ENCODE measurements at places on chromosomes 6 and 20.

GRCh38 chr6:13398421-13398994 is 70.2 kb upstream of the TBC1D7 start:
- no peak for DNase-seq

- DNase-seq: no peak
Observed at GRCh38 chr20:32638848-32639247, 34.9 kb downstream of the C20orf203 start.

- DNase-seq: no peak
Observed at GRCh38 chr6:34120953-34121675, 24.8 kb downstream of the GRM4 start.

- no peak for DNase-seq
Observed at GRCh38 chr6:161976553-161976952, 702.7 kb upstream of the AGPAT4 start.

DNA sequence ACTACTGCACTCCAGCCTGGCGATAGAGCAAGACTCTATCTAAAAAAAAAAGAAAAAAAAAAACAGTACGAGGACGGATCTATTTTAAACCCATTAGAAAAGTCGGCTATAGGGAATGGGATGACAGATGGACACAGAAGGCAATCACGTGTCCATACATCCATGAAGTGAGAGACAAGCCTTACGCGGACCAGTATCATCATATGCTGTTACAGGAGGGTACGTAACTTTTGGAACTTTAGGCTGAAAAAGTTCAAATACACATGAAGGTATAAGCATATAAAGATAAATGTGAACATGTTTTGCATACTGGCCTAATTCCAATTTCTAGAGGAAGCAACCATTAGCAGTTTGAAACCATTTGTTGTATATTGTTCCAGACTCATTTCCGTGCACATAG is 109.8 kb upstream of the EXOC2 start:
- no peak for DNase-seq

GRCh38 chr6:49662231-49662891 is 25.7 kb upstream of the RHAG start:
- DNase-seq: no peak

DNA sequence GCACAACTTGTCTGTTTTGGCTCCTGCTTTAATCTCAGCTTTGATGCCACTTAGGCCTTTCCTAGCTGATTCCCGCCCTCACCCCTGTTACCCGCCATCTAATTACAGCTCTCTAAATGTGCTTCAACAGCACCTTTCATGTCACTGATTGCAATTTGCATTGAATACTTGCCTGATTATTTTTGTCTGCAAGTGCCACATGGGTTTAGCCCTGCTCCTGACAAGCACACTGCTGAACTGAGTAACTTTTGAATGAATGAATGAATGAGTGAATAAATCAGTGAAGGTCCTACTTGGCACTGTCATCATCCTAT is 591 bp upstream of the DCBLD1 start:
- DNase-seq: no peak

DNA sequence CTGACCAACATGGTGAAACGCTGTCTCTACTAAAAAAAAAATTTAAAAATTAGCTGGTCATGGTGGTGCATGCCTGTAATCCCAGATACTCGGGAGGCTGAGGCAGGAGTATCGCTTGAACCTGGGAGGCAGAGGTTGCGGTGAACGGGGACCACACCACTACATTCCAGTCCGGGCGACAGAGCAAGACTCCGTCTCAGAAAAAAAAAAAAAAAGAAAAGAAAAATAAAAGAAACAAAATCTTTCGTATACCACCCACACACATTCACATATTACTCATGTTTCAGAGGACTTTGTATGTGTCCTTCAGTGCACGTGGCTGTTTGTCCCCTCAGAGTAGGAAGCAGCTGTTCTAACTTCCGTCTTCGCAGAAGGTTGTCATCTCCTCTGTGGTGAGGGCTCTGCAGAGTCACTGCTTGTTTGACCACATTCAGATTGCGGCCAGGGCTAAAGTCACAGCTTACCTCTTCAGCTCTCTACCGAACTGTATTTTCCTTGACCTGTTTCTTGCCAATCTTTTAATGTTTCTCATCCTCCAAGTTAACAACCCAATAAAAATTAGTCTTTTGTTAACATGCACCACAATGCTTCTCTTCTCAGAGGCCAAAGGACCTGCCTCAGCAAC is 36.6 kb upstream of the HIVEP1 start:
- peak; percentile 10 for DNase-seq

DNA sequence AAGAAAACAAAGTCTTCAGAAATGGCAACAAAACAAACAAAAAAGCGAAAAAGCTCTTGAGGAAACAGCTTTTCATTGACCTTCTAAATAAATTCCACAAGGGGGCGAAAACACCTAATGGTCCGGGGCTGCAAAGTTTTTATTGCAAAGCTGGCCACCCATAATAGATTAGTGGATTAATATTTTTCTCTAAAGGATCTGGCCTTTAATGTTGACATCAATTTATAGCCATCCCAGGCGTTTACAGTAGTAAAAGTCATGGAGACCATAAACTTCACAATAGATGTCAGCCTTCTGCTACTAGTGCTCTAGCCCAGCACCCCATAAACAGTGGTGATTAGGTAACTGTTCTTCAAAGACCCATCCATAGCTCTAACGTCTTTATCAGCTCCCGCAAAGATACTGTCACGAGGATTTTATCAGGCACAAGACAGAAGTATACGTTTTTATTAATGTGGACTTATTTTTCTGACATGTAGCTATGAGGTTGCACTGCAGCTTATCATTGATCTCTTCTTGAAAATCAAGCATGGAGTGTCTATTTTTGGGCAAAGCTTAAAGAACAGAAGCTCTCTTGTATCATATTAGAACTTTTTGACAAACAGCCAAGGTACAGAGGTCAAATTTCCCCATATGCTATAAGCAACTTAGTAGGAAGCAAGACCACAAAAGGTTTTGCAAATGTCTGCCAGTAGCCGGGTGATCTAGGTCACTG is 4.7 kb downstream of the CITED2 start:
- no peak for DNase-seq

DNA sequence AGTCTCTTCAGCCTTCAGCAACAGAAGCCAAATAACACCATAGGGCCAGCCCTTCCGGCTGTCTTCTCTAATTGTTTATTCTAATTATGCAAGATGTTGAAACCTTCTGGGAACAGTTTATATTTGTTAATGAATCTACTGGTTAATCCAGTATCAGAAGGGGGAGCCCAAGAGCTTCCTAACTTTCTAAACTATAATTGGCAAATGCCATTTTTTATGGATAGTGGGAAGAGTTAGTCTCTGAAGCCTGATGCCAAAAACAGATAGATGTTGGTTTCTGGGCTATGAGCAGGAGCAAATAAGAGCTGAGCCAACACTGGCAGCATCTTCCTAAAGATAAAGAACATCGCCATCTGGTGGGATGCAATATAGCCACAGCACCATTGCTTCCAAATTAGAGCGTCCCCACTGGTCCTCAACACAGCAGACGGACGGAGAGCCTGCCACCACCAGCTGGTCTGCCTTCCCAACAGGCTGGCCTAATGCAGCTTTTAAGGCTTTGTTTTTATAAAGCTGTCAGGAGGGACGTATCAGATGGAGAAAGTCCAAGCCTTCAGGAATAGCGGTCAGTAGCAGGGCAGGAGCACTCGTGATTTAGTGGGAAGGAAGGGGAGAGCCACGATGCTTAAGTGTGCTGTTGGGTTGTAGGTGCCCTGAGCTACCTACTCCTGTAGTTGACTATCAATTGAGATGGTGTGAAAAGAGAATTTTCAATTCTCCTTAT is 118.8 kb downstream of the RALGAPA2 start:
- DNase-seq: no peak

- no peak for DNase-seq
Observed at GRCh38 chr6:53342217-53342616, 6.5 kb downstream of the ELOVL5 start.

GRCh38 chr6:132650429-132650828 is 8.6 kb downstream of the TAAR1 start:
- no peak for DNase-seq

GRCh38 chr20:56587307-56588041 is 41.6 kb upstream of the TFAP2C start:
- DNase-seq: no peak

GRCh38 chr6:158142789-158143188 is 25.3 kb downstream of the SERAC1 start:
- no peak for DNase-seq

DNA sequence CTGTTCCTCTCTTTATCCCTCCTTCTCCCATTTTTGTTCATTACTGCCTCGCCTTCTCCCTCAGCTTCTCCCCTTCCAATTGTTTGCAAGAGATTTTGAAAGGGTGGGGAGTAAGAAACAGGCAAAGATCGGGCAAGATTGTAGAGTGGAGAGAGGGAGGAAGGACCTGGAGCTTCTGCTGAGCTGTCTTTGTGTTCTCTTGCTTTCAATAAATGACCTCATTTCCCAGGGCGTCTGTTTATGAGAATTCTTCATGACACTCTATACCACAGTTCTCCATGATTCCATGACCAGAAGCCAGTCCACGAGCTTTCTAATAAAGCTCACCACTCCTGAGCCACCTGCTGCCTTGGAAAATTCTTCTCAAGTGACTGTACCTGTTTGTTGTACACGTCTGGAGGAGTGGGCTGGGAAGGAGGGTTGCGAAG is 50.0 kb upstream of the PLEKHG1 start:
- no peak for DNase-seq

DNA sequence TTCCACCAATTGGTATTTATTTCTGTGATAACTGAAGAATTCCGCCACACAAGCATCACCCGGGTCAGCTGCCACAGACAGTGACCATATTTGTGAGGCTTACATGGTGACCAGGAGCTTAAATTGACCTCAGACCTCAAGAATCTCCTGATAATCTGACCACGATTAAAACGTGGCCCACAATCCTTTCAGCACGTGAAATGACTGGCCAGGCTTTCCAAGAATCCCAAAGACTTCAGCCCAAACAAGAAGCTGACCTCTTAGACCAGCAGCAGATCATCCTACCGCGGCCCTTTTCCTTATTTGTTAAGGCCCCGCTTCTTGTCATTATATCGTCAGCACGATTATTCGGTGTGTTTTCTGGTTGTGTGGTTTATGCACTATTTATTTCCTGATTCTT is 45.6 kb upstream of the CD93 start:
- no peak for DNase-seq

DNA sequence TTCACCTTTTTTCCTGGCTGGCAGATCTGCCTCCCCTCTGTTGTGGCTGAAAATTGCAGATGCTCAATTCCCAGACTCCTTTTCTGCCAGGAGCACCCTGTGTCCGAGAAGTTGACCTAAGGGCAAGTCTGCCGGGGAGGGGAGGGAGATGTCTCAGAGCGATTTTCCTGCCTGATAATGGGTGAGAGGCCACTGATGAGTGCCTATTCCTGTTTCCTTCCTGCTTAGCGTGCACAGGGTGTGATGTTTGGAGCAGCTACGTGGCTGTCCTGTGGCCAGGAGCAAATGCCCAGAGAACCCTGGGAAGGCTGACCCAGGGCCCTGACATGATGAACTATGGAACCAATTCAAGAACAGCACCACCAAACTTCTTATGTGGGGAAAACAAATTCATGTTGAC is 22.5 kb downstream of the SOX4 start:
- DNase-seq: no peak

GRCh38 chr6:157688960-157689599 is 134.0 kb upstream of the SNX9 start:
- no peak for DNase-seq

DNA sequence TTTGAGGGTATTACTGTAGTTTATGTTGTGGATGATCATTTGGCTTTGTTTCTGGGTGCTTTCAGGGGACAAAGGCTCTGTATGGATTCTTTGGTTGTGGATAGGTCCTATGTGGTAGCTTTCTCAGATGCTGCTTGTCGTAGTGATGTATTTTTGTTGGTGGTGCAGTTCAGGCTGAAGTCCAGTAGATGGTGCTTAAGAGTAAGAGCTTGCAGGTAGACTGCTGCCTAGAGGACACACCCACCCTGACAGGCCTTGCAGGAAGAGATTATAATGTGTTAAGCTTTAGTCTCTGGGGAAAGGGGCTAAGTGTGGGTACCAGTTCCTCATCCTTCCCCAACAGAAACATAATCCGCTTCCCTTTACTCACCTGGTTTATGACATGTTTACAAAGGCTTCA is 62.6 kb upstream of the ADGRB3 start:
- no peak for DNase-seq

DNA sequence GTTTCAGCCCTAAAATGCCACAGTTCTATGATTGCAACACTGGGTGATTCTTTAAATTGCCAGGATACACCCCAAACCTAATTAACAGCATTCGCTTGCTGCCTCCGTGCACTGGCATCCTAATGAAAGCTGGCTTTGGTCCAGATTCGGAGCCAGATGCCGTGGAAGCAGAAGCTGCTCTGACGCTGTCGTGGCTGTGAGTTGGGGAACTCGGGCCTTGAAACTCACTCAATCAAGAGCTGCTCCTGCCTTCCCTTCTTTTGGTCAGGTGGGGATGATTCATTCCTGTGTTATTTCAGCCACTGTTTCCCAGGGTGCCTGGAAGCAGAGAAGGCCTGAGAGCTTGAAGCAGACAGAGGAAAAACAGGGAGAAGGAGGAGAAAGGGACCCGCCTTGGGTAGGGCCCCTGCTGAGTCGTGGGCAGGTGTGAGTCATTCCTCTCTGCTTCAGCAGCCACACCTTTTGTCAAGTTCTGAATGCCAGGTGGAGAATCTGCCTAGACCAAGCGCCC is 36.2 kb upstream of the DSP start:
- no peak for DNase-seq

DNA sequence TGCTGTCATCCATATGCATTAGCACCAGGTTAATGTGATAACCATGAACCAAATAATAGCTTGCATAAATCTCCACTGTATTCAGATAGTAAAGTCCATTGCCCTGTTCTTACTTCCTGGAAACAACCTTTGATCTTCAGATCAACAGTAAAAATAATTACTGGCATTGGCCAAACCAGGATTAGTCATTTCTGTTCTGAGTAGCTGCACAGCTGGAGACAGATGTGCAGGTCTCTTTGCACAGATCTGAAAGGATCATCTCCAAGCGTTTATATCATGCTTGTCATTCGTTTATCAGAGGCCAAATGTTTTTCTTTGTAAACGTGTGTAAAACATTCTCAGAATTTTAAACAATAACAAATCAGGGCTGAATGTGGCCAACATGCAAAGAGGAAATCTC is 134.4 kb upstream of the HMGCLL1 start:
- no peak for DNase-seq

- DNase-seq: no peak
Observed at GRCh38 chr6:155276638-155277037, 12.8 kb downstream of the CLDN20 start.

DNA sequence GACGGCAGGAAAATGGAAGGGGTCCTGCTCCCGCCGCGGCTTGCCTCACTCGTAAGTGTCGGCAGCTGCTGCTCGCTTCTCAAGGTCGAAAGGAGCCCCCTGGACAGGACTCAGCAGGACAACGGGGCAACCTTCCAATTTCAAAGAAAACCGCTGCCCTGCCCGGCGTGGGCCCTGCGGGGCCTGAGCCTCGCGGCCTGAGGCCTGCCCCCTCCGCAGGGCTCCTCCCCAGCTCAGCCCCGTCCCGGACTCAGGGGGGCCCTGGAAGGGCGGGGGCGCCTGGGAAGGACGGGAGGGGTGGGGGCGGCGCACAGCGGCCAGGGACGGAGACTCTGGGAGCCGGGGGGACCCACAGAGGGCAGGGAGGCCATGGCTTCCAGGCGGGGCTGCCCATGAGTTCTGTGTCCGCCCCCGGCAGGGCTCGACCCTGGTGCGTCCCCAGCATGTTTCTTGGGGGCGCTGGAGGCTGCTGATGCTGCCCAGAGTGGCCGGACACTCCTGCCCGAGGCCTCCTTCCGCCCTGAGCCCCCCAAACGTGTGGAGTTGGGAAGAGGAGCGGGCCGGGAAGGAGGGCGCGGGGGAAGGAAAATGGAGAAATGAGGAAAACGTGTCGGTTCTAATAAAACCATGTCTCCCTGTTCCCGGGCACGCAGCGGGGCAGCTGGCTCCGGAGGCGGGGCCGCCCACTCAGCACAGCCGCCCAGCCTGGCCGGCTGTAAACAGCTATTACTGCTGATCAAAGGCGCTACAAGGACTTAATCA is 114.6 kb downstream of the DLL1 start:
- no peak for DNase-seq
